HCEC 1CT (cell line): ENCODE measurements at places on chromosomes 6 and 20.

DNA sequence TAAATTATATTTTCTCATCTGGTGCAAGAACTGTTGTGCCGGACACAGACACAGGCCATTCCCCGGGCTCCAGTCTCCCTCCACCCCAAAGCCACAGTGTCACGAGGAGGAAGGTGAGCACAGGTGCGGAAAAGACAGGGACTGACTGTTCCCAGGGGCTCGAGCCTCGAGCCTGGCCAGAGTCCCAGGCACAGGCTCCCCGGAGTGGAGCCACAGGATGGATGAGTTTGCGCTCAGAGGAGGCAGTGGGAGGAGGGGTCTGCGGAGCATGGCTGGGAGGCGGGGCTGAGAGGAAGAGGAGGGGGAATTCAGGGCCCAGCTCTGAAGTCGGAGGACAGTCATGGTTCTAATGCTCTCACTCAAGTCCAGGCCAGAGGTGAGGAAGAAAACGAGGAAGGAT, 284.8 kb downstream of the SMOC2 start:
- DNase-seq = no peak

DNA sequence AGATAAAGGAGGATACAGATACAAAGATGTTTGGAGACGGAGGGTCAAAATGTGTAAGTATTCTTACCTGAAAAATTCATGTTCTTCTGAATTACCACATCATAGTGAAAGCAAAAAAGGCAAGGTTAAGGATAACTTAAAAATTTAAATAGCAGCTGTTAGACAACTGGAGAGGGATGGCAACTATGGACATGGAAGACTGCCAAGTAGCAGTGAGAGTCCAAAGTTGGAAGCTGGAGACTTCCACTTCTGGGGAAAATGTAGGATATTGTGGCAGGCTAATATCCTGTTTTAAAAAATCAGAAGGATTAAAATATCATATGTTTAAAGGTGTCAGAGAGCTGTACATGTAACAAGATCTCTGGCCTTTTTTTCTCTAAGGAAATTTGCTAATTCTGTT, 29.8 kb downstream of the SYCP2 start:
- no peak for DNase-seq

DNA sequence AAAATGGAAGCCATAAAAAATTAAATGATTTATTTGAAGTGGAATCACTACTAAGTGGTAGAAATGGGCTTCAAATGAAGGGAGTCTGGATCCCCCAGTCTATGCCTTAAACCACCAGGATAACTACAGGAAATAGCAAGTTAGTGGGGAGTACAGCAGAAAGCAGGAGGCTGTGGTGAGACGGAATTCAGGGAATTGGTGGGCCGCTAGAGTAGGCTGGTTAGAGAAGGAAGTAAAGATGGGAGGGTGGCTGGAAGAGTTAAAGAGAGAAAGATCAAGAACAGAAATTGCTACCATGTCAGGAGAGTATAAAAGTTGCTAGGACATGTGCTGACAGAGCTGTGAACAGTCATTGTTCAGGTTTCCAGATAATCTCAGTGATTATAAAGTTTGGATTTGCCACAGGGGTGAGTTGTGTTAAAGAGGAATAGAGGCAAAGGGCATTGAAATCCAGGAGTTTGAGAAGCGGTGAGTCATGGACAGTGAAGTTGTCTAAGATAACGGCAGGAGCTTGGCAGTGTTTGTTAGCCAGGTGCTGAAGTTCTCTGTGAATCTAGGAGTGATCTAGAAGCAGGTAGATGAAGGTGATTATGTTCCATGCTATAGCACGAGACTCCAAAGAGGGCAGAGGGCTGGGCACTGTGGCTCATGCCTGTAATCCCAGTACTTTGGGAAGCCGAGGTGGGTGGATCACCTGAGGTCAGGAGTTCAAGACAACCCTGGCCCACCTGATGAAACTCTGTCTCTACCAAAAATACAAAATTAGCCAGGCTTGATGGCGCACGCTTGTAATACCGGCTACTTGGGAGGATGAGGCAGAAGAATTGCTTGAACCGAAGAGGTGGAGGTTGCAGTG, 13.7 kb upstream of the HINT3 start:
- DNase-seq = no peak

DNA sequence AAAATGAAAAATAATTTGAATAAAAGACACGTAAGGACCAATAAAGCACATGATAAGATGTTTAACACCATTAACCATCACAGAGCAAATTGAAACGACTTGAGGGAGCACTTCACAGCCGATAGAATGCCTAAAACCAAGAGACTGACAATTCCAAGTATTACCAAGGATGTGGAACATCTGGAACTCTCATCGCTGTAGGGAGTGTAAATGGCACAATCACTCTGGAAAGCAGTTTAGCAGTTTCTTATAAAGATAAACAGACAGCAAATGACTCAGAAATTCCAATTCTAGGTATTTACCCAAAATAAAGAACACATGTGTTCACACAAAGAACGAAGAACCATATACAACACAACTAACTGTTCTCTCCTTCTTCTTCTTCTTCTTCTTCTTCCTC, 8.5 kb upstream of the UBD start:
- DNase-seq = peak; percentile 4

DNA sequence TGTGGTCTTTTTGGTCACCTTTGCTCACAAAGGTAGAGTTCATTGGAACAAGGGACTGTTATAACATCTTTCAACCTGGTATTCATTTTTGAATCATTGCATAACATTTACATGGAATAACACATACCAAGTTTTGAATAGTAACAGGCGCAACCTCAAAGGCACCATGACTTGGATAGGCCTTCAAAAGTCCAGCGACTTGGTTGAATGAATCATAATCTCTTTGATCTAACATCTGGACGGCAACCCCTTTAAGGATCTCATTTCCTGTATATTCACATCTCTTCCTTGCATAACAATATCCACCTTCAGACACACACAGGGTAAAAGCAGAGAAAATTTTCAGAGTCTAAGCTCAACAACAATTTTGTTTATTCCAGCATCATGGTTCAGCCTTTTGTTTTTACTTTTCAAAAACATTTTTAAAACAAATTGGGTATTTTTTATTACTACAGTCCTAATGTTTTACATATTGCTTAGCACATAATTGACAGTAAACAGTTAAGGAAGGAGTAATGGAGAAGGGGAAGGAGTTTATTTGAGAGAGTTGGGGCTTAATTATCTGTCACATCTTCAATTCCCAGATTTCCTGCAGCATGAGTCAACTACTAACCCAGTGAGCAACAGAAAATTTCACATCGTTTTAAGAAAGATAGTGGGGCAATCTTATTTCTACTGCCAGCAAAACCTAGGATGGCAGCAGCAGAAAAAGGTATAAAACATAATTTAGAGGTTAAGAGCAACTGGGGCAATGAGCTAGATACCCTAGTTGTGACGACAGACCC, 41.8 kb upstream of the F13A1 start:
- no peak for DNase-seq

DNA sequence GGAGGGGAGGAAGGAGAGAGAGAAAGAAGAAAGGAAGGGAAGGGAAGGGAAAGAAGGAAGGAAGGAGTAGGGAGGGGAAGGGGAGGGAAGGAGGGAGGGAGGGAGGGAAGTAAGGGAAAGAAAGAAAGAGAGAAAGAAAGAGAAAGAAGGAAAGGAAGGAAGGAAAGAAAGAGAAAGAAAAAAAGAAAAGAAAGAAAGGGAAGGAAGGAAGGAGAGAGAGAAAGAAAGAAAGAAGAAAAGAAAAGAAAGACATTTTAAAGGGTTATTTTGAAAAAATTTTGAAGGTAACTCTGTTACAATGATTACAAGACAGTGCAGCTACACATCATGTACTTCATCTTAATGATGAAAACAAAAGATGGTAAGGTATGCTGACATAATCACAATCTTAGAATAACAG, 3.9 kb downstream of the KIAA0319 start:
- no peak for DNase-seq

DNA sequence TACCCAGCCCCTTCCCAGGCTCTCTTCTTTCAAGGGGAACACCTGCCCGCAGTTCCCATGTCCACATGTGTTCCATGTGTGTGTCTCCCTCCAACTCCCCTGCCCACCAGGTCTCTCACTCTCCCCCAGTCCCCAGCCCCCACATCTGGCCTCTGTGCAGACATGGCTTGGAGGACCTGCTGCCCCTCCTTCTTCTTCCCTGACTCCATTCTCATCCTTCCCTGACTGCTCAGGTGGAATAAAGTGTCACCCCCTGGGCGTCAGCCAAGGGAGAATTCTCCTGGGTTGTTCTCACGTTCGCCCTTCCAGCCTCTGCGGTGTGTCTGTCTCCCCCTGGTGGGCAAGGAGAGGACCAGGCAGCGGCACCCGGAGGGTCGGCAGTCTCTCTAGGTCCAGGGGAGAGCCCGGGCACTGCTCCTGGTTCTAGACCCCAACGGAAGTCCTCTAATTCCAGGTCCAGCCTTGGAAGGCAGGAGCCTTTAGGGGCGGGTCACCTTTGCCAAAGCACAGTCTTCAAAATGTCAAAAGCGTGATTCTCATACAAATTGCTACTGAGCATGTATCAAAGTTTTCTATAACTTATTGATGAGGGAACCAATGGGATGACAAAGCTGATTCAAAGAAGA, 50.5 kb downstream of the EBF4 start:
- peak; percentile 36 for DNase-seq

DNA sequence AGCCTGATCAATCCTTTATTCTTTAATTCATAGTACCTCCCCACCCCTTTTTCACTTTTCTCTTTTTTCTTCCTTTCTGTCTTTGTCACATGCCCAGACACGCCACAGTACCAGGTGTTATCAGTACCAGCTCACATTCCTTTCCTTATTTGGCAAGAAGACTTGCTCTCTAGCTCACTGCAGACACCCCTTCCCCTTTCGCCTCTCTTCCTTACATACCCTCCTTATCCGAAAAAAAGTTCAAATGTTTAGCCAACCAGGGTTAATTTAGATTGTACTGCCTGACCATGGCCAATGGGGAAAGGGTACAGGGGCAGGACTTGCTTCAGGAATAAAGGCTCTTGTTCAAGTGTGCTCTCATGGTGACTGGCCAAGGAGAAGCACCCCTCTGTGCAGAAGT, 9.3 kb upstream of the SIRPB2 start:
- no peak for DNase-seq

GRCh38 chr6:6714118-6714897, 125.8 kb downstream of the LY86 start:
- no peak for DNase-seq

- DNase-seq = no peak
Observed at GRCh38 chr6:92687278-92687677, 732.1 kb downstream of the EPHA7 start.

GRCh38 chr6:35354361-35355135, 12.2 kb downstream of the PPARD start:
- DNase-seq = peak; percentile 26

DNA sequence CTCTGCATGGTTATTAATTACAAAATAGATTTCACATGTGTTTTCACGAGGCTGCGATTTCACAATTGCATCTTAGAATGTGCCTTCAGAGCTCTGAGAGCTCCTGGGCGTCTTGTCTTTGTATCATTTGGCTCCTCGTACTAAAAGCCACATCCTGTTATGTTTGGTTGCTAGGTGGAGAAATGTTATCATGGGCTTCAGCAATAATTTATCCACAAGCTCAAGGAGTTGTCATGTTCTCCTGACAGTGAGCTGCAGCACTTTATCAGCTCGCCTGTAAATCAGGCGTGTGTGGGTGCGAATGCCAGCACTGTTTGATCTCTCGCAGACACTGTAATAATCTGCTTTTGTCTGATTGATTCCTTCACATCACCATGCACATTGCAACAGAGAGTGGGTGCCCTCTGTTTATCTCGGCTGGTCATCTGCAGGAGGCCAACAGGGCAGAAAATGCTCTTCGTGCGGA, 218.6 kb upstream of the ZFP64 start:
- peak; percentile 34 for DNase-seq

GRCh38 chr20:38049800-38050199, 16.3 kb downstream of the RPRD1B start:
- peak; percentile 73 for DNase-seq

- peak; percentile 17 for DNase-seq
Observed at GRCh38 chr6:77454386-77454785, 8.9 kb downstream of the HTR1B start.

GRCh38 chr6:153511896-153512496, 380.9 kb upstream of the RGS17 start:
- peak; percentile 35 for DNase-seq

DNA sequence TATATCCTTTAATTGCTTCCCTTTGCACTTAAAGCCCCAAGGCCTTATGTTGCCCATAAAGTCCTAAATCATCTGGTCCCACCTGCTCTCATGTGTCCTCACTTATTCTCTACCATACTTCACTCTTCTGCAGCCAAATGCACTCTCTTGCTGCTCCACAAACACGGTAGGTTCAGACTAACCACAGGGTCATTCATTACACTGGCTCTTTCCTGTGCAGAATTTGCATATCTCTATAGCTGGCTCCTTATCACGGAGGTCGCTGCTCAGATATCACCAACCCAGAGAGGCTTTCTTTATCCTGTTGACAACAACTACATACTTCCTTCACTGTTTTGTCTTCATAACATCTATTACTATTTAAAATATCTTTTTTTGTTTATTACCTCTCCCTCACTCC, 86.8 kb downstream of the MOXD1 start:
- no peak for DNase-seq

GRCh38 chr20:32779500-32780211, 17.5 kb downstream of the DNMT3B start:
- no peak for DNase-seq

DNA sequence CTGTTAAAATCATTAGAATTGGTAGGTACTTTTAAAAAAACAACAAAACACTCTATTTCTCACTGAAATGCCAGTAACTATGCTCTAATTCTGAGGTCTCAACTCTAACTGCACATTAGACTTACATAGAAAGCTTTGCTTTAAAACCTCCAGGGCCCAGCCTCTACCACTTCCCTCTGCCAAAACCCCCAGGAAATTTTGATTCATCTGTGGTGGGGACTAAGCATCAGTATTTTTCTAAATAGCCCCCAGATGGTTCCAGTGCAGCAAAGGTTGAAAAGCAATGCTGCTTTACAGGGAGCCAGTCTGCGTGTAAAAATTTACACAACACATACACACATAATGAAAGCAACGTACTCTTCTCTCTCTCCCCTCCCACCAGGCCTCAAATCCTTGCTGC, 3.8 kb downstream of the TBC1D32 start:
- DNase-seq = no peak

- no peak for DNase-seq
Observed at GRCh38 chr6:169741344-169741743, 10.0 kb downstream of the DYNLT2 start.

DNA sequence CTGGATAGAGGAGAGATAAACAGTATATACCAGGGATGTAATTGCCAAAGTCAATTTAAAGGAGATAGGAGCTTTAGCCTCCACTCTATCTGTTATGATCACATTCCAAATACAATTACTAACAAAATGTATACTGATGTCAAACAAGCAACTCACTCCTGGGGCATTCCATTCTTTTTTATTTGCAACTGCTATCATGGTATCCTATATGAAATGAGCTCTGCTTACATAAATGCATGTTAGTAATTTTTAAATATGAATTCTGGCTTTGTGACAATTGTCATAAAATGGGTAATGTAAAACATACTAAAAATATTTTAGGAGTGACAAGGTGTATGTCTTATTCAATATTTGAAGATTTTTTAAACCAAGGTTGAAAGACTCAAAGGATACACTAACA, 751.1 kb downstream of the HACE1 start:
- DNase-seq = no peak
